Right atrium auricular region (tissue), 2 donors: ENCODE measurements at places on chromosomes 3 and 15.

DNA sequence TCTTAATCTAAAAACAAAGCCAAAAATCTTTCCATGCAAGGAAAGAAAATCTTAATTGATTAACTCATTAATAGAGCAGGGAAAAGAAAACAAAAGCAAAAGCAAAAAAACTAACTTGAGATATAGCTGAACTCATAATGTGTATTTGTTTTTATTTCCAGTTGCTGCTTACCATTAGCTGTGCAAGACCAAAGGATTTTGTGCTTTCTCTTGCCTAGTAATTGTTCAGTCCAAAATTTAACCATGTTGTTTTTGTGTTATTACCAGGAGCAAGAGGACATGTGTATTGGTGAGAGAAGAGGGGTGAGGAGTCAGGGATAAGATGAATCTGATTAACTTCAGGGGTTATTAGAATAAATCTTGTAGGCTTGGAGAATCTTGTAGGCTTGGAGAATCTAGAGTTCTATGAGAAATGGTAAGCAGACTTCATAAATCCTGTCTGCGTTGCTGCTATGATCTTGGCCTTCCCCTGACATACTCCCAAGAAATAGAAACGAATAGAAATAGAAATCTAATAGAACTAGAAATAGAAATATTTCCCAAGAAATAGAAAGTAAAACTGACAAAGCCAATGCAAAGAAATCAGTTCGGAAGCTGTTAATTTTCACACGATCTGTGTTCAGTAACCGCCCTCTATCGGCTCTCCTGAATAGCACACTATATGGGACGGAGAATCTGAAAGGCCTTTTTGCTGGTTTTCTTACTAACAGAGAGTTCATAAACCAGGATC lies 72.6 kb upstream of the TNFSF10 start:
- DNase-seq = no peak

DNA sequence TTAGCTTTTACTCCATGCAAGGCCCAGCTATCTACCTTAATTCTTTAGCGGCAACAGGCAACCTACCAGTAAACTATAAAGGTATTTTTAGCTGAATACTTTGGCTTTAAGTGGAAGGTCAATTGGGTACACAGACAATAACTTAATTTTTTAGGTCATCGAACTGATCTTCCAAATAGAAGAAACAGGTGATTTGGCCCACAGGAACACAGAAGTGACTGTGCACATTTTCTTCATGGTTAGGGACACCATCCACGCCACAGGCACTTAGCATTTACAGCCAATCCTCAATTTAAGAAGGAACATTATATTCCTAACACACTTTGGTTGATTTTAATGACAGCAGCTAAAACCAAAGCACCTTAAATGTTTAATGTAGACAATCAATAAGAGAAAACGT lies 1.9 kb downstream of the ARPP19 start:
- DNase-seq = no peak

DNA sequence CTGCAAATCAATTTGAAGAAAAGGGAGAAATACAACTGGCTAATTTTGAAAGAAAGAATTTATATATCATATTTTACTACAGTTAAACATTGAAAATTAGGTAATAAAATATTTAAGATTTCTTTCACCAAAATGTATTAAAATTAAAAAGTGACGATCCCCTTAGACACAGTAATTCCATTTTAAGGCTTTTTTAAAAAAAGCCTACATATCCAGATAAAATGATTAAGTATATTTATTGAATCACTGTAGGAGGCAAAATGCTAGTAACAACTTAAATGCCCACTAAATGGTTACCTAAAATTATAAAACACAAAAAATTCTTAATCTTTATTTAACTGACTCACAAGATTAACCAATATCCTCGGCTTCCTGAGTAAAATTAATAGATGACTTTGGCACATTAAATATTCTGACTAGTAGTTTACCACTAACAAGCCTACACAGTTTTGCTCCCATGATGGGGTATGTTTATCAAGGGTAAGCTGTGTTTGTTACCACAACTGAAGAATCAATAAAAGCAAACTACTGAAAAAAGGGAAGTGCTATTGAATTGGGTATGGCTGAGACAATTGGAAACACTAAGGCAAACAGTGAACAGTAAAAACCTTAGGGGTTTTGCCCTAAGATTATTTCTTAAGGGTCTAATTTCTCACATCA lies 28.4 kb downstream of the ANKRD28 start:
- DNase-seq = no peak

- DNase-seq = no peak
Observed at GRCh38 chr3:196596355-196596754, 27.9 kb downstream of the FBXO45 start.

DNA sequence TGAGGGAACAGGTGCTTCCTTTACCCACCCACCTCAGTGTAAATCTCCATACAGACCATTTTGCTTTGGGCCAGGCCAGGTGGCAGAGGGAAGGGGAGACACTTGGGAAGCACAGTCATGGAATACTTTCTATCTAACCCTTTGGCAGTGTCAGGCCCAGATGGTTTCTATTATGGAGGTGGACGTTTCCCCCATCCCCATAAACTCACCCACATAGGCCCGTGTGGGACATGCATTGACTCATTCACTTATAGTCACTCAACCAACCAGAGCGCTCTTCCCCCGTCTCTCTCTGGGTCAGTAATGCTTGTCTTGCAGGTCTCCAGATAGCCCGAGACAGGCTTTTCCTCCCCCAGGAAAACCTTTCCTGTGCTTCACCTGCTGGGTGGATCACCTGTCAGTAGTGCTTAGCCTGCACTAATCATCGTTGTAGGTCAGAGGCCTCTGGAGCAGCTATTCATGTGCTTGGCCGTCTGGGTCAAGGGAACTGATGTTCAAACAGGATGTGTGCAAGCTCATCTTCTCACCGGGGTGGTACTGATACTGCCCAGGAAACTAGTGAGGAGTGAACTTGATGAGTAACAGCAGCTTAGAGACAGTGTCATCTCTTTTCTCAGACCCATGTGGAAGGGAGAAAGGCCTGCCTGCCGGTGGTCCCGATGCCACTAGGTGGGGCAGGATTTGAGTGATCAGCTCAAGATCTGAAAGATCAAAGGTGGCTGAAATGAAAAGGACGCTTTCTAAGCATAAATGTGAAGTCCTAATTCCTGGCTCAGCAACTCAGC lies 67.1 kb downstream of the CEMIP start:
- no peak for DNase-seq

DNA sequence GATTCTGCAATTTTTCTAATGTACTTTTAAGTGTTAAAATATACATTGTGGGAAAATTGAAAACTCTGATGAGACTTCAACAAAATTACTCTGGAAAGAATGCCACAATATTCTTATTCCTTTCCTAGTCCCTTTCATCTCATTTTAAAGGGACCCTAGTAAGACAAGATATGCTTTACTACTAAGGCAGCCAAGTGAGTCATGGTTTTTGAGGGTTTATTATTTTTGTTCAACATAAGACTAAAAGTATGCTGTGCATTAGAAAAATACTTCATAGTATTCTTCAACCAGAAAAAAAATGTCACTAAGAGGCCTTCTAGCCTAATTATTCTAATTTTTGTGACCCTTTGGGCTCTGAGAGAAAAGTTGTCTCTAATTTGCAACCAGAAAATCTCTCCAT lies 7.4 kb downstream of the IL12A start:
- DNase-seq = no peak

GRCh38 chr15:71701808-71702207 lies 108.5 kb upstream of the NR2E3 start:
- no peak for DNase-seq

GRCh38 chr3:73060302-73060723 lies 1.1 kb upstream of the EBLN2 start:
- no peak for DNase-seq

DNA sequence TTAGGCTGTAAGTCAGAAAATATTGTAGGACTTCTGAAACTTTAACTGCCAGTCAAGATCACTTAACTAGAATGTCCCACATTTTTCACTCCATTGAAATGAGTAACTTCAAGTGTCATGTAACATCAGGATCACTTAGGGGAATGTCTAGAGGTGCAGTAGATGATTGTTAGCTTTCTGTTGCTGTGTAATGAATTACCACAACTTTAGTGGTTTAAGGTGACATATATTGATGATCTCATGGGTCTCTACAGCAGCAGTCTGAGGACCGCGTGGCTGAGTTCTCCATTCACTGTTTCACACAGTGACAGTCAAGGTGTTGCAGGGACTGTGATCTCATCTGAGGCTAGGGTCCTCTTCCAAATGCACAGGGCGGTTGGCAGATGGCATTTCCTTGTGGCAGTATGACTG lies 82.7 kb downstream of the SLC25A26 start:
- DNase-seq = no peak

- DNase-seq = no peak
Observed at GRCh38 chr3:46899151-46900006, 21.9 kb downstream of the PTH1R start.

DNA sequence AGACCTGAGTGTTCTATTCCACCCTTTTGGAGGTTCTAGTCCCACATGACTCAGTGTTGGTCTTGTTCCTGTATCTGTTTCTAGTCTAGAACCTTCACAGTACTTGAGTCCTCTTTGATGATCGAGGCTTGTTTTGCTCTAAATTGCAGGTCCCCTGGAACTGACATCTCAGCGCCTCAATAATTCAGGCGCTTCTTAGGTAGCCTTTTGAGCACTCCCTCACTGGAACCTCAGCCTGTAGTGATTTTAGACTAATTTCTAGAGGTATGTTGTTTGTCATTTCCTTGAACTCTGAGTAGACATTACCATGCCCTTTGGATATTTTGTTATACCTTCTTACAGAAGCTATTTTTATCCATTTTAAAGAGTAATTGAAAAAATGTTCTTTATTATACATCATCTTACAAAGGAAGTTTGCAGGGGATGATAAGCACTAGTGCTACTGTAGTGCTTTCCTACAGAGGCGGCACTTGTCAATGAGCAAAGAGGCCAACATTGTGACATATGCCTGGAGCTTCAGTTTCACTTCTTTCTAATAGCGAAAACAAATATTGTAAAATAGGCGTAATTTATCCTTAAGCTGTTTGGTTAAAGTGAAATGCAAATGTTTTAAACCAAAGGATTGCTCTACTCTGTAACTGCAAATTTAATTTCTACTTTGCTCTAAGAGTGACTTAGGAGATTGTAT lies 75.7 kb downstream of the EFL1 start:
- no peak for DNase-seq

DNA sequence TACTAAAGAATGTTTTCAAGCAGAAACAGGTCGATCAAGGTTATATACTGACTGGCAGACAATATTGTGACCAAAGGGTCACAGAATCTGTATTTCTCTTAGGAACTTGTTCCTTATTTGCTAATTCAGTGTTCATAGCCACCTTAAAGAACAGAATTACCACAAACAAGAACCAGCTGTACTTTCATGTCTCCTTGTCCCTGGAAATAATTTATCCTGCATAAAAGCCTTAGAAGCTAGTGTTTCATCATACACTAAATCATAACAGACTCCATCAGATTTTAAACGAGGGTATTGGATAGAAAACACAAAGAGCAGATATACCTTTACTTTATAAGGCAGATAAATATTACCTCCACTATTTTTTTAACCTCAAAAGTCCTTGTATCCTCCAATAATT lies 6.4 kb downstream of the DNAJC19 start:
- no peak for DNase-seq

DNA sequence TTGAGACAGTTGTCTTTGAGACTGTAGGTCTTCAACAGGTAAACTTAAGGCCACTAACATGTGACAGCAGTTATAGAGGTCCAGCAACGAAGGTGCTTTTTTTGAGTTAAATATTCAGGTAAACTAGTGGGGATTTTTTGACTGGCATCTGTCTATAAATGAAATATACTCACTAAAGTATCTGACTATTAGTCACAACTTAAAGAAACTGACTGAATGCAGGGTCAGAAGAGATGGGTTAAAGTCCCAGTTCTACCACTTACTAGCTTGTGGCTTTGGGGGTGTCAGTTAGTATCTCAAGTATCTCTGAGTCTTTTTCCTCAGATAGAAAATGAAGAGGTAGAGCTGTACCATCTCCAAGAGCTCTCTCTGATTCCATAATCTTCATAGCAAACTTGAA lies 18.0 kb downstream of the MIX23 start:
- DNase-seq = no peak

DNA sequence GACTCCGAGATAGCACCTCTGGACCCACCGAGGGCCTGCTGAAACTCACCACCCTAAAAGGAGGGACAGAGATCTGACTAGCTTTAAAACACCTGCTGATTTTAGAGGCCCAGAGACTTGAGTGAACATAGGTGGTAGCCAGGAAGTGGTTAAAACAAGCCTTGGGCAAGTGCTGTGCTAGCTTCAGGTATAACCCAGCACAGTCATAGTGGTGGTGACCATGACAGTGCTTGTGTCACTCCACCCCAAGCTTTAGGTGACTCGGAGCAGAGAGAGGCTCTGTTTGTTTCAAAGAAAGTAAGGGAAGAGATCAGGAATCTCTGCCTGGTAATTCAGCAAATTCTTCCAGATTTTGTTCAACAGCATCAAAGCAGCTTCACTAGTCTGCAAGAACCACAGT lies 641.1 kb upstream of the BCHE start:
- DNase-seq = no peak

GRCh38 chr3:191961022-191961421 lies 500.1 kb downstream of the PYDC2 start:
- DNase-seq = no peak

GRCh38 chr3:10609134-10609533 lies 103.7 kb upstream of the ATP2B2 start:
- DNase-seq = no peak

GRCh38 chr3:178341636-178342035 lies 194.6 kb upstream of the KCNMB2 start:
- no peak for DNase-seq

GRCh38 chr15:101209285-101209845 lies 42.5 kb downstream of the CHSY1 start:
- no peak for DNase-seq

DNA sequence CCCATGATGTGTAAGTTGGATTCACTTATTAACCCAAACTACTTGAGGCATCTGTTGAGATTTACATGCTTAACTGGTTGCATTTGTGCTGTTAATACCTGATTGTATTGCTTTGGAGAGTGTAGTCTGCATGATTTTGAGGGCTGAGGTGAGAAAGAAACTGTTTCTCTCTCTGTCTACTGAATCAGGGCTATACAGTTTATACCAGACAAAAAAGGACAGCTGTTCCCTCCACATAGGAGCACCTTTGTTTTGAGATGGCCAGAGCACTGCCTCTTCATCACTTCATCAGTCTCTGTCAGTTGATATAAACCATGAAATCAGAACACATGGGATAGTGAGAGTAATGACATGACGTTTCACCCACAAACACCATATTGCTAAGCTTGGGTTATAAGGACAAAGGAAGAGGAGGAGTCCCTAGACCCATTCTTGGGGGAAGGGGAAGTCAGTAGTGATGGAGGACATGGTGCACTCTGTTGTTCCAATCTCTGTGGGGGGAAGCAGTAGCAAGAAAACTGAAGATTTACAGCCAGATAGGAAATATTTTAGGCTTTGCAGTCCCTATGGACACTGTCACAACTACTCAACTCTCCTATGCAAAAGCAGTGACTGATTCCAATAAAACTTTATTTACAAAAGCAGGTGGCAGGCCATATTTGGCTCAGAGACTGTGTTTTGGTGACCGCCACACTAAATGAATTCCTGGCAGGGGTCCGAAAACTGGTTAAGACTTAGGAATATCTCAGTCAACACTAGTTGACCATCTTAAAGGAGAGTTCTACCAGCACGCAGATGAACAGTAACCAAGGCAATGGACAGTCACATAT lies 123.9 kb upstream of the NR2E3 start:
- no peak for DNase-seq

- DNase-seq = peak; percentile 40
Observed at GRCh38 chr15:100256101-100256969, 85.4 kb downstream of the ADAMTS17 start.

GRCh38 chr3:23294770-23295387 lies 91.8 kb downstream of the UBE2E2 start:
- DNase-seq = no peak

- no peak for DNase-seq
Observed at GRCh38 chr15:39497016-39497758, 83.7 kb upstream of the THBS1 start.
